ENCODE measurements at places on chromosomes 3 and 15.
A peak's percentile ranks its signal among the peaks of the same experiment; 100 is the strongest.

GRCh38 chr15:81532001-81532400, 158.0 kb upstream of the TMC3 start:
- no peak for DNase-seq

DNA sequence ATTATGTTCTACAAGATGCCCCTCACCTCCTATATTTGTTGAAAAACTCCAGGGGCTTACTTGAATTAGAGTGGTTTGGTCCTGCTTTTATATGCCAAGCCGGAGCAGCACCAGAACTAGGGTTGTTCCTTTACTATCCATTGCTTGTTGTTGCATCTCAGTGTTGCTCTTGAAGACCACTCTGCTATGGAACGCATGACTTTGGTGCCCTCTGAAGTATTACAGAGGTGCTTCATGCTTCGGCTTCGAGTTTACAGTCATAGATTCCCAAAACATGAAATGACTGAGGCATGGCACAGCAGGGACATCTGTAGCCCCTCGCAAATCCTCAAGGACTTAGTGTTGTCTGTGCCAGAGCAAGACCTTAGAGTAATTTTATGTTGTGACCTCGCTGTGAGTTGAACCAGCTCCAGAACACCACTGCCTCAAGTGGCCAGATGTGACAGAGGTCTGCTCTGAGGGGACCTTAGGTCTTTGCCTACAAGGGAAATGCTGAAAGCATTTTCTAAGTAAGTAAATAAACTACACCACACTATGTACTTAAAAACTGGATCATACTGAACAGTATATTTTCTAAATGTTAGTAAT, 67.2 kb upstream of the SIAH2 start:
- DNase-seq, result no peak

DNA sequence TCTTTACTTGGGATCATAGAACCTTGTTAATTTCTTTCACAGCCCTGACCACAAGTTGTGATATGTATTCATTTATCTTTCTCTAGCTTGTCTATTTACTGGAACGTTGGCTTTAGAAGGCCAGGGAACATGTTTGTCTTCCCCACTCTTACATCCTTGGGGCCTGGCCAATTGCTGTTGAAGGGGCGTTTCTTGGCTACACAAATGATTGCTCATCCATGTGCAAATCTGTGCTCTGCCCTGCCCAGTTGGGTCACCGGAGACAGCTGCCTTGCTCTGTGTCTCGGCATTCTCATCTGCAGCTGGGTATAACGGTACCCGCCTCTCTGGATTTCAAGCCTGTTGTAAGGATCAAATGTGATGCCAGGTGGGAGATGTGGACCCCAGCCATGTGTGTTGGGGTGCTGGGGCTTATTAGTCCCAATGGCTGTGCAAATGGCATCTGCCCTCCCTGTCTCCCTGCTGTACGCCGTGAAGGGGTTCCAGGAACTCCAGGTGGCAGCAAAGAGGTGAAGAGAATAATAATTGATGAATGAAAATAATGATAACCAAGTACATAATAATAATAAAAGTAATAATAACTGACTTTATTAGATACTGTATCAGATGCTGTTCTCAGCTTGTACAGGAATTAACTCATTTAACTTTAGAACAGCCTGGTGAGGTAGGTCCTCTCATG, 24.0 kb upstream of the TLE3 start:
- DNase-seq, result no peak

DNA sequence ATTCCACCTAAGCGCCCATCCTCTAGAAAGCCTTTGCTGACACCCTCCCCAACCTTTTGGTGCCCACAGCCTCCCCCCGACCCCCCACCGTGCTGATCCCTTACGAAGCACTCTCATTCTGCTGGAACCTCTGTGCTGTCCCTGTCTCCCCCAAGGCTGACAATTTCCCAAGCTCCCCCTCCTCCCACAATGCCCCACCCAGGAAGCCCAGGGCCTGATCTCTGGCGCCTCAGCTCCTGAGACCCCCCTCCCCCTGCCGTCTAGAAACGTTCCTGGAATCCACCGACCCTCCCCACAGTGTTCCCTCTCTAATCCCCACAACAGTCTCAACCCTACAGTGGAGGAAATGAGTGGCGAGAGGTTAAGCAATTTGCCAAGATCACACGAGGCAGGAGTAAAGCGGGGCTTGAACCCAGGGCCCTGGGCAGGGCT, 18.3 kb downstream of the MYL3 start:
- no peak for DNase-seq

DNA sequence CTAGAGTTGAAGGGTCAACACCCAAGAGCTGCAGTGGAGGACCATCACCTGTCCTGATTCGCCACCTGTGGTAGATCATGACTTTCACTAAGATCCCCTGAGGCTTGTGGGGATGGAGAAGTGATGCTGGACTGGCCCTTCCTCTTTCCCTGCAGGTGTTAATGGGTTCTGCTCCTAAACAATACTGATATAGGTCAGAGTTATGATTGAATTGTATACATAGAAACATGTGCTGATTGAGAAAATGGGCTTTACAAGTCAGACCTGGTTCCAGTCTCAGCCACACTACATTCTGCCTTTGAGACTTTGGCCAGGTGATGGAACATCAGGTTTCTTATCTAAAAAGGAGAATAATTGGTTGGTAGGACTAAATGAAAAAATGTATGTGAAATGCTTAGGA, 418.9 kb upstream of the TPRG1 start:
- DNase-seq, result no peak

GRCh38 chr3:4748701-4749378, 230.4 kb upstream of the BHLHE40 start:
- no peak for DNase-seq

DNA sequence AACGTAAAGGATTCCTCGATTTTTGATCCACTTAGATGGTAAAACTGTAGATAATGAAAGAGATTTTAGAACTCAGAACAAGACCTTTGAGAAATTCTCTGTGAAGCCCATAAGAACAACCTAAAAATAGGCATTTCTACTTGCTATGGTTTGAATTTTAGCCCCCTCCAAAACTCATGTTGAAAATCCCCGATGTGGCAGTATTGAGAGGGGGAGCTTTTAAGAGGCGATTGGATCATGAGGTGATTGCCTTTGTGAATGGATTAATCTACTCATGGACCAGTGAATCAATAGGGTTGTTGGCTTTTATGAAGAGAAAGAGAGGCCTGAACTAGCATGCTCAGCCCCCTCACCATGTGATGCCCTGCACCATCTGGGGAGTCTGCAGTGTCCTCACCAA, 20.2 kb upstream of the AHSG start:
- DNase-seq, result no peak

GRCh38 chr3:64150623-64151207, 74.6 kb downstream of the PRICKLE2 start:
- no peak for DNase-seq

DNA sequence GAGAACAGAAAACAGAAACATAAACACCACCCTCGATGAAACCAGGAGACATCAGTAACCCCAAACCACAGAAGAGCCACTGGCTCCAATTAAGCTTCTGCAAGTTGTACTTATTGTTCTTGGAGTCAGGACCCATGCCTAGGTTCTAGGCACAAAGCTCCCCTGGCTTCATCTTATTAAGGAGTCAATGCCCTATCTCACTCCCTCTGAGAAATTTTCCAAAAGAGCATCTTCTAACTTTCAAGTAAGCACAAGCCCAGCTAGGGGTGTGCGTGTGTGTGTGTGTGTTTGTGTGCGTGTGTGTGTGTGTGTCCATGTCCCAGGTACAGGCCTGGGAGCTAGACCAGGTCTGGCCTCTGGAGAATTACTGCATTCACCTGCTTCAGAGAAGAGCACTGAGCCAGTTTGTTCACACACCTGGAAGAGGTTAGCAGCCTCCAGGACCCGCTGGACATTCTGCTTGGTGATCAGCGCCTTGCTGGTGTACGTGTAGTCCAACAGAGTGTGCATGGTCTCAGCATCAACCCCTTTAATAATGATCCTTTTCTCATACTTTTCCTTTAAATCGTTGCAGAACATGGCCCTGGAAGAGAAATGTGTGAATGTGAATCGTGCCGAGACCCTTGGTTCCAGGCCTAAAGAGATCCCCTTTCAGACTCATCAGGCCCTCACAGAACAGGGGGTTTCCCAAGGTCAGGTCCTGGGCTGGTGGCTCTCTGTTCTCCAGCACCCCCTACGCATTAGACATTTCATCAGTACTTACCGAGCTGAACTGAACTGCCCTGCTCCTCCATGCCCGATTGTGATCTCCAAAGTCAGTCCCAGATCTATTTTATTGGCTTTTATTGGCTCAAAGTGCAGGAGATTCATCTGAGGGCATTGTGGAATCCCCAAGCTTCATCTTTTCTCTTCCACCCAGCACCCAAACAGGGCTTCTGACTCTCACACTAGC, 27.8 kb downstream of the KLHL6 start:
- no peak for DNase-seq

DNA sequence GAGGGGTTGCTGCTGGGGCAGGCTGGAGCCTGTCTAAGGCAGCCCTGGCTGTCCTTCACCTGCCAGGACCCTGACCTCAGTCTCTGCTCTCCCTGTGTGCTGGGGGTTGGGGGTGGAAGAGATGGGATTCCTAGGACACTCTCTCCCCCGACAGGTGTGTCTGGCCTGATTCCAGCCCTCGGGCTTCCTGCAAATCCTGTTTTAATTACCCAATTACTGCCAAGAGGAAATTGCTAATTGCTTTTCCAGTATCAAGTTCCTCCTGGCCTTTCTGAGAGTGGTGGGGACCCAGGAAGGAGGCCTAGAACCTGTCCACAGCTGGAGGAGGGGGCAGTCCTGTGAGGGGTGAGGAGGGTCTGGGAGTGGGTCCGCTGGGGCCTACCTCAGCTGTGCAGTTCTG, 15.8 kb downstream of the PLXNA1 start:
- DNase-seq, result no peak

DNA sequence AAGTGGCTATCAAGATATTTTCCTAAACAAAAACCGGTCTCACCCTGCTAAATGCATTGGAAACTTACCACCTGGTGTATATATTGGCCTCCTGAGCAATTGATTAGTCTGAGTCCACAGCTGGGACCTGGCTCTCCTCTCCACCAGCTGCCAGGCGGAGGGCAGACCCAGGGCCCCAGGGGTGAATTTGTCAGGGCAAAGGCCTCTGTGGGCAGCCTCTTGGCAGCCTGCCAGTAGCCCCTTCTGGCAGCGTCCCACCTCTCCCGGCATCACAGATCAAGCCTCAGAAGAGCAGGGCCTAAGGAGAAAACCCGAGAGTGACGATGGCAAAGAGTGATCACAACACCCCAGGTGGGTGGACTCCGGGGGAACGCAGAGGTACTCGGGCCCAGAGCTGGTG, 43.0 kb upstream of the IDH2 start:
- DNase-seq, result no peak

DNA sequence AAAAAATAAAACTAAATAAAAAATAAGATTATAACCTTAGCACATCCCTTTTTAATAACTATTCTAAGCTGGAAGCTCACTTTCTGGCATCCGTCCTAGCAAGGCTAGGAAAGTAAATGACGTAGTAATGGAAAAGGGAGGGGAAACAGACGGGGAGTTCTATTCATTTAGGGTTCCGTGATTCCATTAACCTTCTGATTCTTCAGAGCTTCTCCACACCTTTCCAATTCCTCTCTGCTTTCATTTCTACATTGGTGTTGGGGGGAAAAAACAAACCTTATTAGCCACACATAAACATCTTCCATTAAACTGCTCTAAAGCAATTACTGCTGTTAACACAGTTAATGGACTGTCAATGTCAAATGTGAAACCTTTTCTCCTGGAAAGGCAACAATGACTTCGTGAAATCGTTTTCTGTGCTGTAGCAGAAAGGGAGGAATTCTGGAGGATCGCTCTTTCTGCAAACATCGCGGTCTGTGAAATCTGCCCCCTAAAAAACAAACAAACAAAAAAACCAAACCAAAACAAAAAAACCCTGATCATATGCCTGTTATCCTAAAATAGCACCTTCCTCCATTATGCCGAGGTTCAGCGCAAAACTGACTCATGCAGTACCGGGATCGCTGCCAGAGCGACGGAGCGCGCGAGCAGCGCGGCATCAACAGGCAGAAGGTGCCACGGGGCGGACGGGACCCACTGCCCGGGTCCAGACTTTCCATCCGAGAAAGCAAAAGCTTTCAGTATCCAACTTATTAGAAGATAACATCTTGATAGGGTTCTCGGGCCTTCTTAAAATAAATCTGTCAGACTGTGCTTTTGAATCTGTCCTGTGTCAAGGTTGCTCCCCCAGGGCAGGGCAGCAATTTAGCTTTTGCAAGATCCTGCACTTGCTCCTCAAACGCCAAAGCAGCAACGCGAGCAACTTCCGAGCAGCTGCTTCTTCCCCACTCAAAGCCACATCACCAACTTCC, 156.2 kb downstream of the FGF12 start:
- DNase-seq, result peak; percentile 50

GRCh38 chr3:9211155-9211950, 38.1 kb downstream of the SRGAP3 start:
- DNase-seq, result no peak

DNA sequence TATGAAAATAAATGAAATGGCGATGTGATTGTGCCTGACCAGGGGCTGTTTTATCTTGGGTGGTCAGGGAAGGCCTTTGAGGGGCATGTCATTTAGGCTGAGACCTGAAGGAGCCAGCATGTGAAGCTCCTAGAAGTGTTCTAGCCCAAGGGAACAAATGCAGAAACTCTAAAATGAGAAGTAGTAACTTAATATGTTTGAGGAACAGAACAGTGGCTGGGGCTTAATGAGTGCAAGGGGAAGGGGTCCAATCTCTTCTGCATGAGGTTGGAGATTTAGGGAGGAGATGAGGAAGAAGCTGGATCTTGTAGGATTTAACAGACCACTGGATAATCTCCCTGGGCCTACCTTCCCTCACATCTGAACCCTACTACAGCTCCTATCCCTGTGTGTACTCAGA, 110.5 kb downstream of the AKAP13 start:
- no peak for DNase-seq

DNA sequence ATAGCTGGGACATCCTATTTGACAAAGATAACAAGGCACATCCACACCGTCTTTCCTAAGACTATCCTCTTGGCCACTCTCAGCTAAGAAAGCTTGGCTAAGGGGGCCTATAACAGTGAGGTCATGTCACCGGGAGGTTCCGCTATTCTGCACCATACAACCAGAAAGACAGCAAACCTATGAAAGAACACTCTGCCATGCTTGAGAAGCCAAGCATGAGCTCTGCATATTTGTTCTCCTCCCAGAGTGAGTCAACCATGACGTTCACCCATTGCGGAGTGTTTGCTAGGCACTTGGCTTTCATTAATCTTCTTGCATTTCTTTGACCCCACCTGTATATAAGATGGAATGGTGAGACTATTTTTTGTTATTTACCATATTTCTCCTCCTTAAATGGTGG, 141.2 kb downstream of the GMNC start:
- DNase-seq, result no peak

DNA sequence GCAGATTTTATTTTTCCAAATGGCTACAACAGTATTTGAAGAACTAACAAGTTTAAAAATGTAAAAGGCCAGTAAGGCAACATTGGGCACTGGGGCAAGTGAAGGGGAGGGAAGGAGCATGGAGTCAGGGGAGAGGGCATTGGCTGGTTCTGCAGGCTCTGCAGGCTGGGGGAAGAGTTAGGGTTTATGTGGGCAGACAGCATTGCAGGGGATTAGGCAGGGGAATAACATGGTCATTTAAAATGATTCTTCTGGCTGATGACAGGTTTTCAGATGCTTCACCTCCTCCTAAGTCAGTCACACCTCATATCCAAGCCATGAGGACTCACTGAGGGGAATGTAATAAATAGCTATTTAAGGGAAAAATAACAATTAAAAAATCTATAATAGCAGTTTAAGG, 52.6 kb downstream of the BTD start:
- no peak for DNase-seq
